ENCODE measurements at places on chromosomes 7 and 10. TPM values are rescaled to one million over a fixed set of nuclear protein-coding genes. Genes with fewer than 3 reads are reported as not detected.
A peak's percentile ranks its signal among the peaks of the same experiment; 100 is the strongest.

DNA sequence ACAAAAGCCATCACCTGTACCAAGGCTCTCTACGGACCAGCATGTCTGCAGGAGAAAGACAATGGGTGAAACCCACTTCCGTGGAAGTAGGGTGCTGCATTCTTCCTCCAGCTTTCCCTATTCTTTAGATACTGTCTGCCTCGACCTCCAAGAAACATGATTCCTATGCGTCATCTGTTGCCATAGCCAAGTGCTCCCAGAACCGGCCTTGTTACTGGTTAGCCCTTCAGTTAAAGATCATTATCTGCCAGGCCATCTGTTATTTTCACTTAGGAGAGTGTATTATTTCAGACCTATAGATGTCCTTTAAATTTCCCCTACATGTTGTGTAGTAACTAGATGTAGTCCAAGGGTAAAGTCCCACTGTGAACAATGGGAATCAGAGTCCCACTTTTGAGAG is 89.0 kb upstream of the KIAA1217 start:
- H3K27ac ChIP-seq, result peak overlapping the region; percentile 33
- peaks cover 16% of the 10 kb centered on the region for H3K4me1 ChIP-seq
- no peaks in the 10 kb centered on the region for H3K27me3 ChIP-seq
- H3K4me3 ChIP-seq, result no peak overlapping the region
- H3K36me3 ChIP-seq, result no peaks in the 10 kb centered on the region

DNA sequence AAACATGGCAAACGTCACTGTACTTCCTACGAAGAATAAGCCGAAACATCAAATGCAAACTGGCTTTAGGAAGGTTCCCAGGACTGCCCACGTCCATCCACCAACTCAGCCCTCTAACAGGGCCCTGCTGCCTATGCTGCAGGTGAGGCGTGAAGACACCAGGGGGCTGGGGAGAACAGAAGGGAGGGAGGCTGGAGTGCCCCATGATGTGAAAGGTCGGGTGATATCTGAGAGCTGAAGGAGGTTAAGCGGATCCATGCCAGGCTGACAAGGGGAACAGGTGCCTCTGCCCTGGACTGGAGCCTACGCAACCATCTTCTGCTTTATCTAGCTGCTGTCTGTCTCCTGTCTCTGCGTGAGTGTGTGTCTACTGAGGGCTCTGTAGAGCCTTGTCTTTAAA is 40.2 kb upstream of the ATP6V0A4 start:
- H3K36me3 ChIP-seq, result no peaks in the 10 kb centered on the region
- DNase-seq, result no peak
- H3K27ac ChIP-seq, result no peak overlapping the region
- H3K4me3 ChIP-seq, result peak overlapping the region; percentile 41

DNA sequence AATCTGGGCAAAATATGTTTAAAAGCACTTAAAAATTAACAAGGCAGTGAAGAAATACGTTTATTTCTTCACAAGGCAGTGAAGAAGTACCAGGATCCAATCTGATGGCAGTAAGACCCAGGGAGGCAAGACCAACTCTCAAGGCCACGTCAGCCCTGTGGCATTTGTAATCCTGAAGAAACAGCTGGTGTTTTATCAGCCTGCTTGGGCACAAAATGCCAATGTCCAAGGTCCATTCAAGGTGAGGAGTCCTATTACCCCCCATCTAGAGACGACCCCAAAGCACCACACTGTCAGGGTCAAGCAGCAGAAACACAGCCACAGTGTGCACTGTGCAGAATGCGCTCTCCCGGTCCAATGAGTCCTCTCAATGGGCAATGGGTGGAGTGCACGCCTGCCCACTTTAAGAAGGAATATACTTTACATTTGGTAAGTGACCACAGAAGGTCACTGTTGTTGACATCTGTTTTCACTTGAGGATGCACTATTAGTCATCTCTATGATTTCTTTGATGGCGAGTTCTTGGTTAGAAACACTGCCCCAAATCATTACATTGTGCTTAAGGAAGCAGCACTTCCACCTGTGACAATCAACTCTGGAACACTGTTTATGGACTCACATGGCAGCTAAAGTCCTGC is 12.8 kb downstream of the CPXM2 start:
- H3K27me3 ChIP-seq, result no peaks in the 10 kb centered on the region
- no peaks in the 10 kb centered on the region for H3K4me1 ChIP-seq
- no peak overlapping the region for H3K27ac ChIP-seq

DNA sequence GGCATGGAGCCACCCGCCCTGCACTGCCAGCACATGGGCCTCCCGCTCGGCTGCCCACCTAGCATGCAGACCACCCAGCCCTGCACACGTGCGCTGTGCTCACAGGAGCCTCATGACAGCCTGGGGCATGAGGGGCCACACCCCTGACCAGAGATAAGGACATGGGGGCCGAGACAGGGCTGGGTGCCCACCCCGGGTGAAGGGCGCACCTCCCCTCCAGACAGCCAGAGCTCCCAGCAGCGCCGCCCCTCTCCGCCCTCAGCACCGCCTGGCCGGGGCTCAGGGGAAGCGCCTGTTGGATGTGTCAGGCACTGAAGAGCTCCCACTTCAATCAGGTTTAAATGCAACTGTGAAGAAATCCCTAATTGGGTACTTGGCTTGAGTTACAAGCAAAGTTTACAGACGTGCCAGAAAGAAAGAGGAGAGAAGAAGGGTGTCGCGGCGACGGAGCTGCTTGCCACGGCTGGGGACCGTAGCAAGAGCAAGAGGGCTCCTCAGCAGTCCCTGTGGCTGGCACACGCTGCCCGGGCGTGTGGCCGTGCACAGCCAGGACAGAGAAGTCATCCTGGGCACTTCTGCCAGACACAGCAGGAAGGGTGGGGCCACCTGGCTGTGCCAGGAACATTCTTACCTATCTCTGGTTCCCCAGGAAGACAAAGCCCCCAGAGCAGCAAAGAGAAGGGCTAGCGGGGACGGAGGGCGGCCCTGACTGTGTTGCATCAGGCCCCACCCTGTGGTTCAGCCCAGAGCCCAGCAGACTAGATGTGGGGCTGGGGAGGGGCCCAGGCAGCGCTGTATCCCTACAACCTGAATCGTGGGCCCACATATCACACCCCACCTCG is 247.4 kb downstream of the ELFN1 start:
- H3K27me3 ChIP-seq, result no peaks in the 10 kb centered on the region
- H3K4me3 ChIP-seq, result no peak overlapping the region
- peak; percentile 27 for DNase-seq

DNA sequence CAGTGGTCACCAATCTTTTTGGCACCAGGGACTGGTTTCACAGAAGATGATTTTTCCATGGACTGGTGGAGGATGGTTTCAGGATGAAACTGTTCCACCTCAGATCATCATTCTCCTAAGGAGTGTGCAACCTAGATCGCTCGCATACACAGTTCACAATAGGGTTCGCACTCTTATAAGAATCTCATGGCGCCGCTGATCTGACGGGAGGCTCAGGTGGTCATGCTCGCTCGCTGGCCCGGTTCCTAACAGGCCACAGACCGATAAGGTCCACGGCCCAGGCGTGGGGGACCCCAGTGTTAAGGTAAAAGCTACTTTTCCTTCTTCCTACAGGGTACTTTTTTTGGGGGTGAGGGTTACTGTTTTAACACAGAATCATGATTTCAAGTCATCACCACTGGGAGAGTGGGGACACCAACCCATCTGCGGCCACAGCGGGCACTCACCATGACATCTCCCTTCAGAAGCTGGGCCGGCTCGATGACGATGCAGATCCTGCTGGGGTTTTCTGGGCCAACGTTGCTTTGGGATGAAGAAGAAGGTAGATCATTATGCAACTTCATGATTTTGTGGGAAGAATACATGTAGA is 170.5 kb downstream of the TNS3 start:
- H3K36me3 ChIP-seq, result no peaks in the 10 kb centered on the region
- H3K4me1 ChIP-seq, result peaks cover 5% of the 10 kb centered on the region
- no peak overlapping the region for H3K4me3 ChIP-seq
- no peaks in the 10 kb centered on the region for H3K27me3 ChIP-seq
- no peak overlapping the region for H3K27ac ChIP-seq

DNA sequence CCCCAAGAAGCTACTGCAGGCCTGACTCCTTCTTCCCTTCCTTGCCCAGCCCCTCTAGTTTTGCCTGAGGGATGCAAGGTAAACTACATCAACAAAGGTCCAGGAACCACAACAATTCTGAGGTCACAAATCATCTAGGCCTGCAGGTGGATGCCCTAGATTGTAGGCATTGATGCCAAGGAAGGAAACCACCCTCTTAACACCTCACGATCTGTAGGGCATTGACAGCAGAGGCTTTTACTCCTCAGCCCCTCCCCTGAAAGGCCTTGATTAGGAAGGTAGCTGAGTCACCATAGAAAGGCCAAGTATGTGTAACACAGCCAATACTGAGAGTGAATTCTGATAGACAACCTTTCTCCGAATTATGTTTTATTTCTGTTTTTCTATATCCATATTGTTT is 46.7 kb upstream of the FAM3C start:
- DNase-seq, result no peak
- H3K27me3 ChIP-seq, result no peaks in the 10 kb centered on the region
- H3K4me3 ChIP-seq, result no peak overlapping the region

Gene SPDYE5
- total RNA-seq, result not detected

GRCh38 chr7:47444376-47445098 is 137.4 kb downstream of the TNS3 start:
- DNase-seq, result no peak
- H3K36me3 ChIP-seq, result no peaks in the 10 kb centered on the region
- no peaks in the 10 kb centered on the region for H3K27me3 ChIP-seq
- peaks cover 32% of the 10 kb centered on the region for H3K4me1 ChIP-seq
- no peak overlapping the region for H3K4me3 ChIP-seq

Gene ZNF438
- total RNA-seq, result 11.1 TPM

Gene SHH
- total RNA-seq, result not detected

GRCh38 chr7:122988333-122988732 is 7.2 kb downstream of the TAS2R16 start:
- no peak overlapping the region for H3K4me3 ChIP-seq
- no peak for DNase-seq
- no peaks in the 10 kb centered on the region for H3K27me3 ChIP-seq

GRCh38 chr10:121240556-121240955 is 357.7 kb downstream of the FGFR2 start:
- H3K4me3 ChIP-seq, result no peak overlapping the region
- H3K27me3 ChIP-seq, result no peaks in the 10 kb centered on the region
- DNase-seq, result no peak
- no peak overlapping the region for H3K27ac ChIP-seq

DNA sequence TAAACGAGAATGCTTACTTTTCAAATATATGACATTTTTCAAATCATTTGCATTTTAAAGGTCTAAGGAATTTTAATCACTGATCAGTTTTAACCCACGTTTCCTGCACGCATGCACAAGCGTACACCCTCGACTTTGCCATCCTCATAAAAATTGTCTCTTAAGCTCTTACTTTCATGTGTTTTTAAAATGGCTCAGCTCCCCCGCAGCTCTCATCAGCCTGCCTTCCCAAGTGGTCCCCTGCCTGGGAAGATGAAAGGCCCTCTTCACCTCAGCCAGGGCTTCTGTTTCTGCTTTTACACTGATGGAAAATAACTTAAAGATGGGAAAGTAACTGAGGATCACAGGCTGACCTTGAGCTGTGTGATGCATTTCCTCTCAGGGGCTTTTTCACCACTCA is 131.6 kb upstream of the LSM8 start:
- H3K4me3 ChIP-seq, result no peak overlapping the region
- no peaks in the 10 kb centered on the region for H3K27me3 ChIP-seq
- no peak for DNase-seq
- no peaks in the 10 kb centered on the region for H3K36me3 ChIP-seq
- no peak overlapping the region for H3K27ac ChIP-seq

Gene TMEM273
- 20.5 TPM for total RNA-seq

- H3K27ac ChIP-seq, result no peak overlapping the region
- H3K4me1 ChIP-seq, result peaks cover 18% of the 10 kb centered on the region
- H3K4me3 ChIP-seq, result no peak overlapping the region
Measured at GRCh38 chr10:3745521-3745920, 39.5 kb downstream of the KLF6 start.

DNA sequence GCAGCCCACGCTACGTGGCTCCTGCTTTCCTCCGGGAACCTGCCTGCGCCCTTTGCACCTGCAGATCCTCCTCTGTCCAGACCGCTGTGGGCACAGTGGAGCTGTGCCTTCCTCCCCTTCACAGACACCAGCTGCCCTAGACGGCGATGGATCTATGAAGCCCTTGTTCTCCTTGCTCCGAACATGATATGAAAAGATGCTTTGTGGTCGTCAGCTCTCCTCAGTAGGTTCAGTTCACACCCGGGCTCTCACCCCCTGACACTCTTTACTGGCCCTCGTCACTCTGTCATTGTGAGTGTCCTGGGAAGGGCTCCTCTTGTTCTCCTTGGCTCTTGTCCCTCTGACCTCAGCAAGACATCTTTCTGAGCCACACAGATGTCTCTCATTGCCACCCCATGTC is 4.2 kb downstream of the ZNF488 start:
- H3K4me3 ChIP-seq, result no peak overlapping the region
- no peak overlapping the region for H3K27ac ChIP-seq
- peaks cover 4% of the 10 kb centered on the region for H3K27me3 ChIP-seq

Gene PPP1R3C
- total RNA-seq, result 150 TPM

Gene COBL
- total RNA-seq, result 123 TPM

DNA sequence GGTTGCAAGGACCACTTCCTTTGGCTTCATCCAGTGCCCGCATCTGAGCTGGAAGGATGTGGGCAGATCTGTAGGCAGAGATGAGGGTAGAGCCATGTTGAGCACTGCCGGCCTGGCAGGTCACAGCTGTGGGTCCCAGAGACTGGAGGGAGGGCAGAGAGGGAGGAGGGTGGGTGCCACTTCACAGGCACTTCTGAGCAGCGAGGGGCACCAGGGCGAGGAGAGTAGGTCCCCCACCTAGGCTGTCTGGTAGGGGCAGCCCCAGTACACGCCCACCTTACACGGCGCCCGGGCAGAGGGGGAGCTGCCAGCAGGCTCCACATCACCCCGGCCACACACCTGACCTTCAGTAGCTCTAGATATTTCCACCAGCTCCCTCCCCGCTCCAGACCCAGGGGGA is 473.0 kb upstream of the FOXK1 start:
- no peaks in the 10 kb centered on the region for H3K36me3 ChIP-seq
- no peaks in the 10 kb centered on the region for H3K27me3 ChIP-seq
- no peak overlapping the region for H3K27ac ChIP-seq
- no peak overlapping the region for H3K4me3 ChIP-seq

DNA sequence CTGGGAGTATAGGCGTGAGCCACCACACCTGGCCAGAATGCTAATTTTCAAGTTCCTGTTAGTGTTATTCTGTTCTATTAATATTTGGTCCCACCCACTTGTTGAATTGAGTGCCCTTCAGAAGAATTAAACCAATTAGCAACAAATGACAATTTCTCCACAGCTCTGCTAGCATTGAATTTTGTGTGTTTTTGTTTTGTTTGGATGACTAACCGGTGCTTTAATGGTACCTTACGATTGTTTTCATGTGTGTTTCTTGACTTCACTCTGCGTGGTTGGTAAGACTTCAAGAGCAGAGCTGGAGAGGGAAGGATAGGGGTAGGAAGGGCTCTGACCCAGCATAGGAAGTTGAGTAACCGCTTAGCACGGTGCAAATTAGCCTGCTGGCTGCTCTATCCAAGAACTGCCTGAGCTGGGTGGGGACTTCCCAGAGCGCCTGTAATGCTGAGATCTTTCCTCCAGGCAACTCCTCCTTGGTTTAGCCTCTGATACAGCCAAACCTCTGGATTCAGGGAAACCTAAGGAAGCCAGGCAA is 4.6 kb downstream of the ARPC1B start:
- H3K27ac ChIP-seq, result peak overlapping the region; percentile 80
- peak; percentile 76 for DNase-seq
- H3K4me1 ChIP-seq, result peaks cover 28% of the 10 kb centered on the region

Gene GPNMB
- 228 TPM for total RNA-seq

GRCh38 chr10:14487488-14487883 is 156.8 kb upstream of the FRMD4A start:
- H3K4me1 ChIP-seq, result no peaks in the 10 kb centered on the region
- DNase-seq, result no peak
- H3K27ac ChIP-seq, result no peak overlapping the region
- no peaks in the 10 kb centered on the region for H3K36me3 ChIP-seq
- H3K27me3 ChIP-seq, result peaks cover 8% of the 10 kb centered on the region

Gene NUTM2E
- 0.56 TPM for total RNA-seq

Gene SSC4D
- 0.86 TPM for total RNA-seq

Measured in heart left ventricle (tissue), 16 donors.